ENCODE measurements at places on chromosomes 12 and 14.

- DNase-seq: no peak
Observed at GRCh38 chr12:111413442-111414086, 7.8 kb downstream of the SH2B3 start.

DNA sequence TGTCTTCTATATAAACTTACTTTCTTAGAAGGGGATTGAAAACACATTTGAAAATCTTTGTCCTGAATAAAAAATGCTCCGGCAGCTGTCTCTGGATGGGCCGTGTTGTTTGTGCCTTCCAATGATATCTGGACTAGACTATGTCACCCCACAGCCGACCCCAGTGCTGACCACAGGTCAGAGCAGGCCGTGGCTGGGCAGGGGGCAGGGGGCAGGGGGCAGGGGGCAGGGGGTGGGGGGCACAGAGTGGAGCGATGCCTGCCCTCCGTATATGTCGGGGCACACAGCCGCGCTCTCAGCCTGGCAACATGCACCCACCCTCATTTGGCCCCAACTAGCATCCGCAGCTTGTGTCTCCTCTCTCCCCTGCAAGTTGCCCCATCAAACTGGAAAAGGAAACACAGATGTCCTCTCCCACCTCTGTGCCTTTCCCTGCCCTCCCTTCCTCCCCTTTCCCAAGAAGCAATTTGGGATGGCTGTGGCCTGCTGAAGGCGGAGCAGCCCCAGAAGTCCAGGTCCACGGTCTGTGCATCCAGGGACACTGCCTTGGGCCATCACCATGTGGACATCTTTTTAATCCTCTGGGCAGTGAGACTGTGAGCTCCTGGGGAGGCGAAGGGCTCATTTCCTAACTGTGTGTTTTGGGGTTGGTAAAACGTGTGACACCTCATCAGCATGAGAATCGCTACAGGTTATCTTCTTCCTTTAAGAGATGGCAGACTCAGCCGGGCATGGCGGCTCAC is 295.7 kb upstream of the RTL1 start:
- DNase-seq: peak; percentile 5

DNA sequence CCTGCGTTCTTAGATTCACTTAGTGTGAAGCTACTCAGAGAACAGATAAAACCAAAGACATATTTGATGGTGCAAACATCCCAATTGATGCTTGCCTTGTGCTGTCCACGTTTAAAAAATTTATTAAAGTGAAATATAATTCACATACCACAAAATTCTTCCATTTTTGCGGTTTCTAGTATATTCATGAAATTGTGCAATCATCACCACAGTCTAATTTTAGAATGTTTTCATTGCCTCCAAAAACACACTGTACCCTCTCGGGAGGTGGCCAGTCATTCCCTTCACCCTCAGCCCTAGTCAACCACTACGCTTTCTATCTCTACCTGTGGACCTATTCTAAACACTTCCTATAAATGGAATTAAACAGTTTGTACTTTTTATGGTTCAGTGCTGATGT is 1109.2 kb downstream of the FLRT2 start:
- no peak for DNase-seq

DNA sequence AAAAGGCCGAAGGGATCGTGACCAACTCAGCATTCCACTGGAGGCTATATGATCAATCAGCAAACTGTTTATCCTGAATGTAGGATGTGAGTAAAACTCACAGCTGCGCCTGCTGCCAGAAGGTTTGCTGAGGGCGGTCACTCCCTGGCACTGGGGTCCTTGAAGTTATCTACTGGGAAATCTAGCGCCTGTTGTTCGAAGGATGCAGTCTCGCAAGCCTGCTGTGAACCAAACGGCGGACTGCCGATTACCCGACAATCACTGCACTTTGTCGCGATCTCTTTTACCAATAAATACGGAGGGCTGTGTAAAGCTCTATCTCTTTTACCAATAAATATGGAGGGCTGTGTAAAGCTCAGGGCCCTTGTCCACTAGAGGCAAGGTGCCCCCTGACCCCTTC is 12.9 kb downstream of the DDX51 start:
- no peak for DNase-seq

DNA sequence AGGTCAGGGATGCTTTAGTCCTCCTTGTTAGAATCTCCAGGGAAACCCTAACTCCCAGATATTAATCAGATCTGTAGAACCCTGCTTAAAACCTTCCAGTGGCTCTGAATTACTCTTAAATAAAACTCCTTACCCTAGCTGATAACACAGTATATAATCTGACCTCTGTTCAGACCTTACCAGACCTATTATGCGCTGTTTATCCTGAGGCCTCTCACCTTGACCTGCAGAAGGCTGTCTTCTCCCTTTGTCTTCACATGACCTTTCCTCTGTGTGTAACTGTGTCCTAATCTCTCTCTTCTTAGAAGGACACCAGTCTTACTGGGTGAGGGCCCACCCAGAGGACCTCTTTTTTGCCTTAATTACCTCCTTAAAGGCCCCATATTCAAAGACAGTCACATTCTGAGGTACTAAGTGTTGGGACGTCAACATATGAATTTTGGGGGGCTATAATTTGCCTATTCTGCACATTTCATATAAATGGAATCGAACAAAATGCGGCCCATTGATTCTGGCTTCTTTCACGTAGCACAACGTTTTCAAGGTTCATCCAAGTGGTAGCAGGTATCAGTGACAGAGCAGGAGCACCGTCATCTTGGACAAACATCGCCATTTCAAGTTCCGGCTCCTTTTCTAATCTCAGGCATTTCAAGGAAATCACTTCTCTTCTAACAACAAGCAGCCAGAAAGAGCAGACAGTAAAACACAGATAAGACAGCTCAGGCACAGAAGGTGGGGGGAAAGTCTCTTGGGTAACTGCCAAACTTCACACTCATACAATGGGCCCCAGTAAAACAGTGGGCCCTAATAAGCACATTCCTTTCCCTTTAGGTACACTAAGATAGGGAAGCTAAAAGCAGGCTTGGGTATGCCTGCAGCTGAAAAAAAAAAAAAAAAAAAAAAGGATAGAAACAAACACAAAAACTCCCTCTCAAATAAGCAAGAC is 200.2 kb upstream of the NUDT4 start:
- no peak for DNase-seq

DNA sequence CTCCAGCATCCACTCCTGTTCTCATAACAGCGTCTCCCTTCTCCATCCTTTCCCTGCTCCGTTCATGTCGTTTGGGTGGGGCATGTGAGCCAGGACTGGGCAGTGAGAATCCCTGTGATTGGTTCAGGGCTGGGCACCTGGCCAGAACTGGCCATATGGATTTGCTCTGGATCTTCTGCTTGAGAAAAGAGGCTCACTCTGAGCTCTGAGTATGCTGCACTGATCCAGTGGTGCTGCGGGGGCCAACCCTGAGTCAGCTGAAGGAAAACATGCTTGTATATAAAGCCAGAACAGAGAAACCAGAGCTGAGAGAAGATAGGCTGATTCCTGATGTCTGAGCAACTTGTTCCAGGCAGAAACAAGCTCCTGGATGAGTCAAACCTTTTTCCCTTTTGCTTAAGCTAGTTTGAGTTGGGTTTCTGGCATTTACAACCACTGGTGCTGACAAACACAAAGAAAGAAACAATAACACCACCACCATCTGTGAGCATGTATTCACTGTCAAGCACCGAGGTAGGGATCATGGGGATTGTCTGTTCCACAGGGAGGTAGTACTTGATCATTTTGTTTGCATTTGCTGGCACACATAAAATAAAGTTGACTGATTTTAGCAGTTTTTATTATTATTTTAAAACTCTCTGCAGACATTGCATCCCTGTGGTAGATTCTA is 14.0 kb upstream of the HPD start:
- no peak for DNase-seq

DNA sequence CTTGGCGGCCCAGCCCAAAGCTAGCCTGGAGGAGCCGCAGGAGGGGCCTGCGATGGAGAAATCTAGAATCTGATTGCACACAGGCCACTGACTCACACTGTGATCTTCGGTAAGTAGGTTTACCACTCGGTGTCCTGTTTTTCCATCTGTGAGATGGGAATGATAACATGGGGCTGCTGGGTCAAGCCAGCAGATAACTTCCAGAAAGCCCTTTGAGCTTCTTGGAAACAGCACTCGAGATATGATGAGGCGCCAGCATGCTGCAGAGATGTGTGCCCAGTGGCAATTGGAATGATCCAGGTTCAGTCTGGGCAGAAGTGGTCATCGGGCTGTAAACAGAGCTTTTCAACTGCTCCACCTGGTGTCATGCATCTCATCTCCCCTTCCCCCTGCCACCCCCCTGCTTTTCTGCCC is 771.3 kb upstream of the TBX3 start:
- no peak for DNase-seq

DNA sequence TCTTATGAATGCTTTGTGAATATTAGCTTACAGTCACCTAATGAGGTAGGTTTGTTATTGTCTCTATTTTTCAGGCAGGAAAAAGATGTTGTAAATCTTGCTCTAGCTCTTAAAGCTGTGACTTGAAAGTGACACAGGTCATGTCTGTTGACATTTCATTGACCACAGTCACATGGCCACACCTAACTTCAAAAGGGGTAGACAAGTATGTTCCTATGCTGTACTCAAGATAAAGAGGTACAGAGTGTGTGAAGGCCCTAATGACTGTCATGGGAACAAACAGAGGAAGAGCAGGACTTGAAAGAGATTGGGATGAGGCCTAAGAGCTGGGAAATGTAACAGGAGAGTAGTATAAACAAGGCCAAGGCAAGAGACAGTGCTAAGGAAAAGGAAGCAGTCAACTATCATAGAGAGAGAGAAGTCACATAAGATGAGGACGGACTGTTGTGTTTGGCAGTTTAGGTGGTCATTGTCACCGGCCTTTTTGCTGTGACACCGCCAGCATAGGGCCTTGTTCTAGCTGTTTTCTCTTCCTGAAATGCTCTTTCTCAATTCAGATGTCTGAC is 181.0 kb downstream of the CFAP54 start:
- no peak for DNase-seq

- no peak for DNase-seq
Observed at GRCh38 chr14:70029296-70030132, 150.3 kb downstream of the SMOC1 start.

DNA sequence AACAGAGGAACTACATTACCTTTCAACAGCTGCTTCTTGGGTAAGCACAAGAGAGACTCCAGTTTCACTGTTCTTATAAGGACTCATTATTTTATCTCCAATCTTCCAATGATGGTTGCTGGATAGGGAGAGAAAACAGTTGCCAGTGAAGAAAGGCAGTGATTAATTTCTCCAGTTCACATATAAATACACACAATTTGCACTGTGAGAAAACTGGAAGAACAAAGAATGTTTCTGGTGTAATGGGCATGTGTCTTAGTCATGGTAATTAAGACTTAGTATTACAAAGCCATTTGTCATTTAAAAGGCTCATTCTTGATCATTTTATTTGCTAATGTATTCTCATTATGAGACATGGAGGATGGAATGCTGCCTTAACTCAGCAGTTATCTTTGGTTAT is 78.0 kb upstream of the FAR2 start:
- no peak for DNase-seq

DNA sequence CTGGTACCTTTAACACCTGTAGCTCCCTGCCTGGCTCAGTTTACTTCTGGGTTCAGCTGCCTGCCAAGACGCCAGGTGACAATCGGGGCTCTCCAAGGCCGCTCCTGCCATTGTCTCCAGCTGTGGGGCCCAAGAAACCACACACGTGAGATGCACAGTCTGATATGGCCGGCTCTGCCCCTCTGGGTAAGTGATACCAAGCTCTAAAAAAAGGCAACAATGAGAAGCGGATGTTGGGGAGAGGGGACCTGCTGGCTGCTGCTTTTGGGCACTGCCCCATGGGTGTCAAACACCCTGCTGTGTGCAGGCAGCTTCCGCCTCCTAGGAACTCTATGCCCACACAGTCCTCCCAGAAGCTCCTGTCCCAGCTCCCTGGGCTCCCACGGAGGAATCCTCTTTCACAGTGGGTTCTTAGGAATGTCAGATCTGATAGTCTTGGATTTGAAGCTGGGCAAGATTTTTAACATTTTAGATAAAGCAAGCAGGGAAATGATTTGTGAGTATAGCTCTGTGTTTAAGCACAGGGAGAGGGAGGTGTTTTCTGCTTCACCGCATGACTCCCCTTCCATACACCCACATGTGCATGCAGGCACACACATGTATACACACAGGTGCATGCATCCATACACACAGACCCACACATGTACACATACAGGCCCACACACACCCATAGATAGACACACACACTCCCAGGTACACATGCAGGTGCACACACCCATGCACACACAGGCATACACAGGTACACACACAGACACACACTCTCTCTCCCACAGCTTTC is 1135.8 kb downstream of the BCL11B start:
- DNase-seq: no peak

GRCh38 chr14:57611555-57612075 is 118.0 kb upstream of the CCDC198 start:
- no peak for DNase-seq

DNA sequence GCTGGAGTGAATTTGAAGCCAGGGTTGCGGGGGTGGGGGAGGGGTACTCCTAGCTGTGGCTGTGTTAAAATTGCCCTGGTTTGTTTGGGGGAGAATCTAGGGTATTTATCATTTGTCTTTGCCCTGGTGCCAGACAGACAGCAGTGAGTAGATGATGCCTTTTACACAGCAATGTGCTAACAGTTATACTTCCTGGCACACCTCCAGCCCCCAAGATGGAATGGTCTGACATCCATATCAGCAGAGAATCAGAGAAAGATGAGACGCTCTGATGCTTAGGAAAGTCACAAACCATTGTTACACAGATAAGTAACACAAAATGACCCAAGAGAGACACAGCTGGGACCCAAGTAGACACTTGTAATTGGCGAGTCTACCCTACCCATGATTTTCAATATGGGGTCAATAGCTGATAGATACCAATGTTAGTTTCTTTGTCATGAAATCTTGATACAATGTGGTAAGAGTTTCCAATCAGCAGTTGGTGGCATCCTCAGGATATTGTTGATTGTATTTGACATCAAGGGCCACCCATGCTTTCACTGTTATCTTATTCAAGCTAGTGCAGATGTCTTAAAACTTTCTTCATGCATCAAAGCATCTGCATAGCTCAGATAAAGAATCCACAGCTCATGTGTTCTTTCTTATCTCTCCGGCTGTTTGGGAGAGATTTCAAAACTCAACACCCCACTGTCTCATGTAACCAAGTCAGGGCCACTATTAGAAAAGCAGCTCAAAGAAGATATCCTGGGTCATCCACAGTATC is 2.6 kb upstream of the PRKAB1 start:
- no peak for DNase-seq
